Adrenal gland (tissue), 19 donors: ENCODE measurements at places on chromosomes 4 and X. TPM values are rescaled to one million over a fixed set of nuclear protein-coding genes. Genes with fewer than 3 reads are reported as not detected.

- H3K4me3 ChIP-seq: no peak overlapping the region
- H3K36me3 ChIP-seq: no peaks in the 10 kb centered on the region
- no peaks in the 10 kb centered on the region for H3K4me1 ChIP-seq
- no peak overlapping the region for H3K27ac ChIP-seq
- no peak for DNase-seq
- no peaks in the 10 kb centered on the region for H3K27me3 ChIP-seq
Measured at GRCh38 chr4:28014469-28014868, 1153.8 kb downstream of the STIM2 start.

DNA sequence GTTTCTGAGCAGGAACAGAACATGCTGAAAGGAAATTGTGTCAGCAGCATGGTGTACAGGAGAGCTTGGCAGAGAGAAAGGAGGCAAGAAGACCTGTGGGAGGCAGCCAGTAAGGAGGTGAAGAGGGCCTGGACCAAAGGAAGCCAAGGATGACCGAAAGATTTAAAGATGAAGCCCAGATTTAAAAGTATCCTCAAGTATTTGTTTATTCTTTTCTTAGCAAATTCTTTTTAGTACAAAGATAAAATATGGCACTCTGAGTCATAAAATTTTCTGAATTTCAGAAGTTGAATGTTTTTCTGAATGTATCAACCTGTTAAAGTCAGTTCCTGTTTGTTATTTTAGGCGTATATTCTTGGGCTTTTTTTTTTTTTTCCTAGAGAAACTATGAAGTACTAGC is 3.5 kb downstream of the PKD2 start:
- peaks cover 14% of the 10 kb centered on the region for H3K4me1 ChIP-seq
- H3K36me3 ChIP-seq: no peaks in the 10 kb centered on the region
- peak overlapping the region; percentile 2 for H3K4me3 ChIP-seq
- H3K27me3 ChIP-seq: no peaks in the 10 kb centered on the region
- no peak for DNase-seq
- no peak overlapping the region for H3K27ac ChIP-seq

GRCh38 chr4:55291227-55291640 is 54.8 kb upstream of the SRD5A3 start:
- no peak overlapping the region for H3K4me3 ChIP-seq
- no peak overlapping the region for H3K27ac ChIP-seq
- DNase-seq: no peak
- no peaks in the 10 kb centered on the region for H3K36me3 ChIP-seq
- H3K4me1 ChIP-seq: no peaks in the 10 kb centered on the region

DNA sequence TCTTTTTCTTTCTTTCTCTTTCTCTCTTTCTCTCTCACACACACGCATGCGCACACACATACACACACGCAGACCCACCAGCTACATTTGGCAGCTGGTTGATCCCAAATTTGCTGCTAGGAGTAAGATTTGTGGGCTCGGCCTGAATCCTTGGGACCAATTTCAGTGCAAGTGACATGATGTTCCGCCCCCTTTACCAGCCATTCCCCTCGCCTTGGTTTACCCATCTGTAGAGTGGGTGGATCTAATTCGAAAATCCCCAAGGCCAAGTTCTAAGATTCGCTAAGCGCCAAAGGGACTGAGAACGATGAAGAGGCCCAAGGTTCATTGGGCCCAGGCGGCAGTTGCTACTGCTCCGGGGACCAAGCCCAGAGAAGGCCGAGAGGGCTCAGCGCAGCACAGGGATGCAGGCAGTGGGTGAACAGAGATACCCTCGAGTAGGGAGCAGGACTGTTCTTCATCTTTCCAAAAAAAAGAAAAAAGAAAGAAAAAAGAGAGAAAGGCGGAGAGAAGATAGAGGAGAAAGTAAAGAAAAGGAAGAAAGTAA is 5.8 kb downstream of the NKX3-2 start:
- H3K36me3 ChIP-seq: no peaks in the 10 kb centered on the region
- no peak for DNase-seq
- H3K4me1 ChIP-seq: peaks cover 13% of the 10 kb centered on the region
- H3K27me3 ChIP-seq: peaks cover 97% of the 10 kb centered on the region
- no peak overlapping the region for H3K4me3 ChIP-seq
- H3K27ac ChIP-seq: no peak overlapping the region

Gene GAGE13
- total RNA-seq: not detected

GRCh38 chrX:29787656-29788055 is 427.7 kb upstream of the MAGEB2 start:
- DNase-seq: no peak
- H3K27ac ChIP-seq: no peak overlapping the region
- H3K4me1 ChIP-seq: no peaks in the 10 kb centered on the region
- no peaks in the 10 kb centered on the region for H3K36me3 ChIP-seq

DNA sequence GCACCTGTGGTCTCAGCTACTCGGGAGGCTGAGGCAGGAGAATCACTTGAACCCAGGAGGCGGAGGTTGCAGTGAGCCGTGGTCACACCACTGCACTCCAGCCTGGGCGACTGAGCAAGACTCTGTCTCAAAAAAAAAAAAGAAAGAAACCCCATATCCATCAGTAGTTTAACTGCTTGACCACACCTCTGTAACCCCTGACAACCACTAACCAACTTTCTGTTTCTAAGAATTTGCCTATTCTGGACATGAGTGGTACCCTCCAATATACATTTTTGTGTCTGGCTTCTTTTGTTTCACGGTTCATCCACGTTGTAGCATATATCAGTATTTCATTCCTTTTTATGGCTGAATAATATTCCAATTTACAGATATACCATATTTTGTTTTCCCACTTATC is 9.1 kb downstream of the PPAT start:
- DNase-seq: no peak
- H3K4me1 ChIP-seq: peaks cover 13% of the 10 kb centered on the region
- no peaks in the 10 kb centered on the region for H3K27me3 ChIP-seq
- H3K4me3 ChIP-seq: no peak overlapping the region

DNA sequence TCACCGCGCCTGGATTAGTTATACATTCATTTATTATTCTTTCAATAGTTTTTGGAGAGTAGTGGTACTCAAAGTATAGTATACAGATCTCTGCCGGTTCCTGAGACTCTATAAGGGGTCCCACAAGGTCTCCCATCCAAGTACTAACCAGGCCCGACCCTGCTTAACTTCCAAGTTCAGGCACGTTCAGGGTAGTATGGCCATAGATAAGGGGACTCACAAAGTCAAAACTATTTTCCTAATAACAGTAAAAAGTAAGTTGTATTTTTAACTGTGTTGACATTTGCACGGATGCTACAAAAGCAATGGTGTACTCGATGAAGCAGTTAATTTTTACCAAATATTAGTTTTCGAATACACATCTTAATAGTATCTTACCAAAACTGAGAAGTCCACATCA is 84.4 kb upstream of the STK26 start:
- no peaks in the 10 kb centered on the region for H3K36me3 ChIP-seq
- no peak overlapping the region for H3K4me3 ChIP-seq
- H3K27ac ChIP-seq: no peak overlapping the region
- no peaks in the 10 kb centered on the region for H3K4me1 ChIP-seq
- peaks cover 22% of the 10 kb centered on the region for H3K27me3 ChIP-seq

DNA sequence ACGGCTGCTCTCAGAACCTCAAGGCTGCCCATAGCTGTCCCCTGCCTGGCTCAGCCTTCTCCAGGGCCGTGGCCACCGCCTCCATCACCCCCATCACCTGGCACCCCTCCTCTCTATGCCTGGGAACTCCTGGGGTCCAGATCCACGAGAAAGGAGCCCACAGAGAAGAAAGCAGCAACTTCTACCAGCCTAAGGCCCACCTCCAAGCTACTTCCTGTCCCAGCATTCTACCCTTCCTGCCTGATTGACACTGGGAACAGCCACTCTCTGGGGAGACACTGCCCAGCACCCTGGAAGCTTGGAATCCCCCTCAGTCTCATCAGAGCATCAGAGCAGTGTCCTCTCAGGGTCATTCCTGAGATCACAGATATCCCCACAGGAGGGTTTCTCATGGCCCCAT is 36.9 kb upstream of the PROM1 start:
- H3K36me3 ChIP-seq: no peaks in the 10 kb centered on the region
- DNase-seq: no peak
- no peaks in the 10 kb centered on the region for H3K27me3 ChIP-seq
- H3K4me3 ChIP-seq: no peak overlapping the region

Gene LRPAP1
- total RNA-seq: 215 TPM

- H3K4me3 ChIP-seq: no peak overlapping the region
- H3K27me3 ChIP-seq: no peaks in the 10 kb centered on the region
- DNase-seq: no peak
- H3K27ac ChIP-seq: no peak overlapping the region
- H3K36me3 ChIP-seq: no peaks in the 10 kb centered on the region
Measured at GRCh38 chr4:153945704-153946103, 156.8 kb upstream of the SFRP2 start.

GRCh38 chrX:40006106-40007017 is 91.4 kb downstream of the BCOR start:
- H3K27ac ChIP-seq: no peak overlapping the region
- H3K36me3 ChIP-seq: no peaks in the 10 kb centered on the region
- no peak overlapping the region for H3K4me3 ChIP-seq
- peaks cover 60% of the 10 kb centered on the region for H3K27me3 ChIP-seq
- H3K4me1 ChIP-seq: no peaks in the 10 kb centered on the region
- peak; percentile 39 for DNase-seq

DNA sequence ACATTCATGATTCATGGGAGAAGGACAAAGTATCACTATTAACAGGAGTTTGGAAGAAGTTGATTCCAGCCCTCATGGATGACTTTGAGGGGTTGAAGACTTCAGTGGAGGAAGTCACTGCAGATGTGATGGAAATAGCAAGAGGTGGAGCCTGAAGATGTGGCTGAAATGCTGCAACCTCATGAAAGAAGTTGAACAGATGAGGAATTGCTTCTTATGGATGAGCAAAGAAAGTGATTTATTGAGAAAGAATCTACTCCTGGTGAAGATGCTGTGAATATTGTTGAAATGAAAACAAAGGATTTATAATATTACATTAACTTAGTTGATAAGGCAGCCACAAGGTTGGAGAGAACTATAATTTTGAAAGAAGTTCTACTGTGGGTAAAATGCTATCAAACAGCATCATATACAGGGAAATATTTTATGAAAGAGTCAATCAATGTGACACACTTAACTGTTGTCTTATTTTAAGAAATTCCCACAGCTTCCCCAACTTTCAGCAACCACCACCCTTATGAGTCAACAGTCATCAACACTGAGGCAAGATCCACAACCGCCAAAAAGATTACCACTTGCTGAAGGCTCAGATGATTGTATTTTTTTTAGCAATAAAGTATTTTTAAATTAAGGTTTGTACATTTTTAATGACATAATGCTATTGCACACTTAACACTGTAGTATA is 302.6 kb downstream of the CBLL2 start:
- H3K4me1 ChIP-seq: no peaks in the 10 kb centered on the region
- DNase-seq: no peak
- no peak overlapping the region for H3K4me3 ChIP-seq
- no peaks in the 10 kb centered on the region for H3K36me3 ChIP-seq
- H3K27ac ChIP-seq: no peak overlapping the region
- H3K27me3 ChIP-seq: no peaks in the 10 kb centered on the region

DNA sequence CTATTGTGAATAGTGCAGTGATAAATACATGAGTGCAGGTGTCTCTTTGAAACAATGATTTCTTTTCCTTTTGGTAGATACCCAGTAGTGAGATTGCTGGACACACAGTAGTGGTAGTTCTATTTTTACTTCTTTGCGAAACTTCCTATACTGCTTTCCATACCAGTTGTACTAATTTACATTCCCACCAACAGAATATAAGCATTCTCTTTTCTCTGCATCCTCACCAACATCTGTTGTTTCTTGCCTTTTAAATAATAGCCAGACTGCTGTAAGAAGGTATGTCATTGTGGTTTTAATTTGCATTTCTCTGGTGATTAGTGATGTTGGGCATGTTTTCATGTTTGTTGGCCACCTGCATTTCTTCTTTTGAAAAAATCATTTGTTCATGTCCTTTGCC is 105.9 kb downstream of the COL4A6 start:
- H3K36me3 ChIP-seq: no peaks in the 10 kb centered on the region
- no peak overlapping the region for H3K27ac ChIP-seq
- H3K4me3 ChIP-seq: no peak overlapping the region
- no peak for DNase-seq
- H3K27me3 ChIP-seq: peaks cover 9% of the 10 kb centered on the region

GRCh38 chrX:29478336-29479069 is 736.9 kb upstream of the MAGEB2 start:
- no peaks in the 10 kb centered on the region for H3K4me1 ChIP-seq
- DNase-seq: peak; percentile 7
- H3K4me3 ChIP-seq: no peak overlapping the region
- no peak overlapping the region for H3K27ac ChIP-seq
- H3K36me3 ChIP-seq: no peaks in the 10 kb centered on the region
- no peaks in the 10 kb centered on the region for H3K27me3 ChIP-seq

GRCh38 chr4:16125571-16126445 is 42.0 kb upstream of the PROM1 start:
- H3K4me3 ChIP-seq: no peak overlapping the region
- no peaks in the 10 kb centered on the region for H3K4me1 ChIP-seq
- no peak overlapping the region for H3K27ac ChIP-seq
- no peaks in the 10 kb centered on the region for H3K36me3 ChIP-seq

- no peaks in the 10 kb centered on the region for H3K36me3 ChIP-seq
- no peak overlapping the region for H3K27ac ChIP-seq
- no peaks in the 10 kb centered on the region for H3K27me3 ChIP-seq
- H3K4me3 ChIP-seq: no peak overlapping the region
- no peak for DNase-seq
- no peaks in the 10 kb centered on the region for H3K4me1 ChIP-seq
Measured at GRCh38 chr4:23392860-23393458, 496.9 kb downstream of the PPARGC1A start.

DNA sequence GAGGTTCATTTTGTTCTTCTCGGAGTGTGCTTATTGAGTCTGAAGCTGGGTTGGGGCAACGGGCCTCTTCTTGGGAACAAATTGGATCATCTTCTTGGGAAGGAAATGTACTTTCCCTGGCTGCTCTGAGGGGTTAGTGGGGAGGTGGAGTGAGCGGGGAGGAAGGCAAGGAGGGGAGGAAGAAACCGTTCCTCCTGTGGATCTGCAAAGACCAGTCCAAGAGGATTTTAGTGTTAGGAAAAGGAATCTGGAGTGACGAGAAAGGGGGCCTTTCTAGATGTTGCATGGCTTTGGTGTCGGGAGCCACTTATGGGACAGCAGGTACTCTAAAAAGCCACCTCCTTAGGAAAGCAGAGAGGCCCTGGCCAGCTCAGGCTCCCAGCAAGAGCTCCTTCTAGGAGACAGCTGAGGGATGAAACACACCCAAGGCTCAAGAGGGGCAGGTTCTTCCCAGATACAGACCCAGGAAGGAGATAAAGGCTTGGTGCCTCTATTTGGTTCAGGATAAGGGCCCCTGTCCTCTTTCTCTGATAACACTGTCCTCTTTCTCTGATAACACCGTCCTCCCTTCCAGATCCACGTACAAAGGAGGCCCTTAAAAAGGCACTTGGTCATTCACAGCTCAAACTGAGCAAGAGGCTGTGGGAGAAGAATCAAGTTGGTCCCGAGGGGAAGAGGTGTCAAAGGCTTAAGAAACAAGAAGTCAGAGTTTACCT is 451 bp downstream of the SOD3 start:
- no peak overlapping the region for H3K27ac ChIP-seq
- no peaks in the 10 kb centered on the region for H3K36me3 ChIP-seq
- H3K4me1 ChIP-seq: peaks cover 9% of the 10 kb centered on the region
- H3K4me3 ChIP-seq: peak overlapping the region; percentile 46
- no peak for DNase-seq

- H3K4me1 ChIP-seq: no peaks in the 10 kb centered on the region
- H3K27ac ChIP-seq: no peak overlapping the region
- no peaks in the 10 kb centered on the region for H3K27me3 ChIP-seq
- DNase-seq: no peak
- no peak overlapping the region for H3K4me3 ChIP-seq
Measured at GRCh38 chr4:181688432-181688831, 554.8 kb upstream of the TENM3 start.

- H3K36me3 ChIP-seq: no peaks in the 10 kb centered on the region
- H3K27ac ChIP-seq: no peak overlapping the region
- DNase-seq: no peak
- H3K4me1 ChIP-seq: no peaks in the 10 kb centered on the region
- no peak overlapping the region for H3K4me3 ChIP-seq
- H3K27me3 ChIP-seq: peaks cover 7% of the 10 kb centered on the region
Measured at GRCh38 chrX:50962156-50962555, 51.6 kb downstream of the BMP15 start.
